ENCODE measurements at places on chromosomes 2 and 18.

GRCh38 chr2:235551965-235552364 lies 58.1 kb downstream of the AGAP1 start:
- no peak for DNase-seq

- no peak for DNase-seq
These were observed 172.8 kb downstream of the MGAT5 start for GRCh38 chr2:134426721-134427120.

DNA sequence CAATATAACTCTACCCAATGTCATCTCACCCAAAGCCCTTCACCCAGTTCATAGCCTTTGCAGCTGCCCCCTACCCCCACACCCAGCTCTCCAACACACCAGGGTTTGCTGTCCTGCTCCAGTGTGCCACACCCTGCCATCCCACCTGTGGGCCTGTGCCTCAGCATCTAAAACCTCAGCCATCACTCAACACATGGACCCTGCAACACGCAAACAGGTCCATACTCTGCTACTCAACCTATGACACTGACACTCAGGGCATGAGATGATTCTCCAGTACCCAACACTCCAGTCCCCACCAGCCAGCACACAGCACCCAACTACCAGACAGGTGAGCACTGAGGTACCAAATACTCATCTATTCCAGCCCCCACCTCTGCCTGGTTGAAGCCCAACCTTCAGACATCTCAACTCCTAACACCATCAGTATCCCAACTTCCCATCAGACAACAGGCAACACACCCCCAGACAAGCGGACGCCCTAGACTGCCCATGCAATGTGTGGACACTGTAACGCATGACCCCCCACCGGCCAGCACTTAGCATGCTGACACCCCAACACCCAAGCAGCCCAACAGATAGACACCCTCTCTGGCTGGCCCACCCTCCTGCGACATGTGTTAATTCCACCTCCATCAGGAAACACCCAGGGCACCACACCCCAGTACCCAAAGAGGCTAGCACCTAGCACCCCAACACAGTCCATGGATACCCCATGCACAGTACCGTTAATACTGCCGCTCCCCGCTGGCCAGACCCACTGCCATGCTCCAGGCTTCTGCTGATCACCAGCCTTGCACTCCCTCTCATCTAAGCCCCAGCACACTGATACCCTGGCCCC lies 25.0 kb downstream of the ZAP70 start:
- DNase-seq, result no peak

DNA sequence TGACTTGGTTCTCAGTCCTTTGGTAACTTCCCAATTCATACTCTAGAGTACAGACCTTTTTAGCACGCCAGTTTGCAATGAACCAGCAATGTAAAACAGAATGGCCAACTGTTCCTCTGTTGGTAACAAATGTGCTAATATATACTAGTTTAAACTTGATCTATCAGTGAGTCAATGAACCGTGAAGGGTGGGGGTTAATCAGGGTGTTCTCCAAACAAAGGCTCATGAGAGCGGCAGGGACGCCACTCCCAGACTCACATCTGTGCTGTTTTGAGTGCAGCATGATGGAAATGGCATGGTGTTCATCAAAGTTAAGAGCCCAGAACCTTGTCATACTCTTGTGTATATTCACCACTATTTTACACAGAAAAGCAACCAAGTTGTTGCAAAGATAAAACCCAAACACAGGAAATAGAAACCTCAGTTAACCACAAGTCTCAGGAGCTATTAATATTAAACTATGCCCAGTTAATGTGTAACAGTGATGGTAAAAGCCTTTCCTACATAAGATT lies 70.3 kb downstream of the CERKL start:
- no peak for DNase-seq

- DNase-seq, result no peak
These were observed 10.4 kb upstream of the NPAS2 start for GRCh38 chr2:100809506-100809905.

GRCh38 chr2:217980036-217980435 lies 22.8 kb downstream of the TNS1 start:
- DNase-seq, result no peak

- DNase-seq, result no peak
These were observed 41.4 kb downstream of the CHST9 start for GRCh38 chr18:27143580-27144287.
